ENCODE measurements at places on chromosomes 11 and 22. TPM values are rescaled to one million over a fixed set of nuclear protein-coding genes. Genes with fewer than 3 reads are reported as not detected.

The HBG1 gene
- total RNA-seq = 1.5 TPM

The DPAGT1 gene
- total RNA-seq = 64.6 TPM

The GGTLC2 gene
- not detected for total RNA-seq

DNA sequence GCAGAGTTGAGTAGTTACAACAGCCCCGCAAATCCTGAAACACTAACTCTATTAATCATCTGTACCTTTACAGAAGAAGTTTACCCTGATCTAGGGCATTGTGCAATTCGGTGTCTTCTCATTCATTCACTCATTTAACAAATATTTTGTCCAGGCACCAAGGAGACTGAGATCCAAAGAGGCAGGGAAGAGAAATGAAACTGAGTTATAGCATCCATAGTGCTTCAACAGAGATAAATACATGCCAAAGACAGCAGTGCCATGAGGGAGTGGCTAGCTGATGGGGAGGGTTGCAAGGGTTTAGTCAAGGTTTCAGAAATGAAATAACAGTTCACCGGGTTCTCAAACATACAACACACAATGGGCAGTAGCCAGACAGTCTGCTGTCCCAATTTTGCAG, 40.2 kb upstream of the MTNR1B start:
- H3K27me3 ChIP-seq = peaks cover 4% of the 10 kb centered on the region
- no peak overlapping the region for H3K27ac ChIP-seq
- H3K36me3 ChIP-seq = peaks cover 27% of the 10 kb centered on the region
- H3K4me3 ChIP-seq = no peak overlapping the region

GRCh38 chr11:70018816-70019215, 59.3 kb upstream of the ANO1 start:
- DNase-seq = no peak
- H3K27ac ChIP-seq = no peak overlapping the region
- H3K4me1 ChIP-seq = no peaks in the 10 kb centered on the region
- no peak overlapping the region for H3K4me3 ChIP-seq

GRCh38 chr22:17366830-17367229, 2.4 kb upstream of the CECR2 start:
- no peaks in the 10 kb centered on the region for H3K36me3 ChIP-seq
- H3K4me3 ChIP-seq = peak overlapping the region; percentile 78
- peak overlapping the region; percentile 79 for H3K27ac ChIP-seq

DNA sequence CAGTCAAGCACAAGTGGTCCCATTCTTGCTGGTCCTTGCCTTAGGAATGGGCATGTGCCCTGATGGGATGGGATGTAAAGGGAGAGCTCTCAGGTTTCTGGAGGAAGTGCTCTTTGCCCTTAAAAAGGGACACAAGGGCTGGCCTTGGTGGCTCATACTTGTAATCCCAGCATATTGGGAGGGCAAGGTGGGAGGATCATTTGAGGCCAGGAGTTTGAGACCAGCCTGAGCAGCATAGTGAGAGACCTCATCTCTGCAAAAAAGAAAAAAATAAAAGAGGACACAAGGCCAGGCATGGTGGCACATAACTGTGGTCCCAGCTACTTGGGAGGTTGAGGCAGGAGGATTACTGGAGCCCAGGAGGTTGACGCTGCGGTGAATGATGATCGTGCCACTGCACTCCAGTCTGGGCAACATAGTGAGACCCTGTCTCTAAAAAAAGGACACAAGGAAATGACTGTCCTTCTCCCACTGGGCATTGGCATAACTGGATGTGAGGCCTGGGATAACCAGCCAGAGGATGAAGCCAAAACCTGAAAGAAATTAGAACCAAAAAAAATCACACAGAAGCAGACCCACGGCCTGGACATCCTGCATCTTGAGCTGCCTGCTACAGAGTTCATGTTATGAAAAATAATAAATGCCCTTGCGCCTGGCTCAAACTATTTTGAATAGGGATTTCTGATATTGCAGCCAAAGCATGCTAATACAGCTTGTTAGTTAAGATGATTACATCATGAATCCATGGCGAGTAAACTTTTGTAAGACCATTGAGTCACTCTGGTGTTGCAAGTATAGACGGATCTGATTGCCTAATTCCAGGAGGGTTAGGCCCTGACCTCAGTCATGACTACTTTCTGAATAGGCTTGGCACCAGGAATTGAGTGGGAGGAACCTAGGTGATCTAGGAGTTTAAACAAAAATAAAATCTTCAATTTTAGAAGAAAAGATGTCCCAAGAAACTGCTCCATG, 12.9 kb upstream of the CRKL start:
- H3K27ac ChIP-seq = no peak overlapping the region
- DNase-seq = no peak
- no peak overlapping the region for H3K4me3 ChIP-seq
- H3K4me1 ChIP-seq = no peaks in the 10 kb centered on the region
- H3K27me3 ChIP-seq = no peaks in the 10 kb centered on the region

DNA sequence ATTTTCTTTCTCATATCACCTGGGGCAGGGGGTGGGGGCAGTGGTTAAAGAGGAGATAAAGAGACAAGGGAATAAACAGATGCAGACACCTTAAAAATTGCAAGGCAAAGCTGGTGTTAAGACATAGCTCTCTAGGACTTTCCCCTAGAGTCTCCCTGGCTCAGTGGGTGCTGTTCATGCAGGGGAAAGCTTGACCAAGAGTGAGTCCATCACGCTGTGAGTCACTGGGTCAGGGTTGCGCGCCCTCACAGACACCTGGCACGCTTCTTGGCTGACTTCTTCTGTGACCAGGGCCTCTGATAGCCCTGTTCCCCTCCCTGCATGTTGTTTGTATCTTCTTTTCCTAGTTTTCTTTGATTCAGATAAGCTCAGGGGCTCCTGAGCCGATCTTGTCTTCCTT, 31.9 kb downstream of the COMMD9 start:
- H3K4me1 ChIP-seq = peaks cover 5% of the 10 kb centered on the region
- no peak for DNase-seq
- no peak overlapping the region for H3K27ac ChIP-seq
- peaks cover 5% of the 10 kb centered on the region for H3K36me3 ChIP-seq

DNA sequence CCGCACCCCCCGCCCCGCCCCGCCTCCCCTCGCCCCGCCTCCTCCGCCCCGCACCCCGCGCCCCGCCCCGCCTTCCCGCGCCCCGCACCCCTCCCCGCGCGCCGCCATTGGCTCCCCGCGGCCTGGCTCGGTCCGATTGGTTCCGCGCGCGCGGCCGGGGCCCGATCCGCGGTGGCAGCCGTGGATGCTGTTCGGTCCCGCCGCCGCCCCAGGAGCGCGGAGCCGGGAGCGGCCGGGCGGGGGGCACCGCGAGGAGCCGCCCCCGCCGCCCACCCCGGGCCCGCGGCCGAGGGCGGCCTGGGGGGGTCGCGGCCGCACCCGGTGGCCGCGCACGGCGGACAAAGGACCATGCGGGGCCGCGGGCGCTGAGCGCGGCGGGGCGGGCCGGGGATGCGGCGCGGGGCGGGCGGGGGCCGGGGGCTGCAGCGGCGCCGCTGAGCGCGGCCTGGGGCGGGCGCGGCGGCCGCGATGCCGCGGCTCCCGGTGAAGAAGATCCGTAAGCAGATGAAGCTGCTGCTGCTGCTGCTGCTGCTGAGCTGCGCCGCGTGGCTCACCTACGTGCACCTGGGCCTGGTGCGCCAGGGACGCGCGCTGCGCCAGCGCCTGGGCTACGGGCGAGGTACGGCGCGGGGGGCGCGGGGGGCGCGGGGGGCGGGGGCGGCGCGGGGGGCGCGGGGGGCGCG, at the start of gene B4GALNT4:
Gene B4GALNT4, plus strand, starts transcription at position 164 of the 683 bp plus-strand sequence. Its CDS starts 305 bp downstream, at position 469.
- peak; percentile 40 for DNase-seq
- H3K36me3 ChIP-seq = peaks cover 19% of the 10 kb centered on the region
- H3K27ac ChIP-seq = peak within 1 kb of the TSS; percentile 87

- no peaks in the 10 kb centered on the region for H3K27me3 ChIP-seq
- H3K36me3 ChIP-seq = no peaks in the 10 kb centered on the region
Measured at GRCh38 chr11:84249344-84250135, 963.4 kb upstream of the CCDC90B start.

DNA sequence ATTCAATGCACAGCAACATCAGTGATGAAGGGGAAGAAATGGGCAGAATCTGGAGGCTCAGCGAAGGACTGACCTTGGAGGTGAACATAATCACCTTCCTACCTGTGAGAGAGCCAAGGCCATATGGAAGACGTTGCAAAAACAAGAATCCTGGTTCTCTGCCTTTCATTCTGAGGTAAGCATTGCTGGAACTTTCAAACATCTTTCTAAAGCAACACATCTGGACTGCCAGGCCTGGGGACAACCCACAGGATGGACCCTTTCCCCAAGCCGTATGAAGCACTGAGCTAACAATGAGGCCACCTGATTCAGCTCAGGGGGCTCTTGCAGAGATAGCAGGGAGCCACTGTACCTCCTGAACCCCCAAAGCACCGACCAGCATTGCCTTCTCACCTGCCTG, 70.5 kb downstream of the ETS1 start:
- H3K27ac ChIP-seq = no peak overlapping the region
- DNase-seq = no peak
- H3K4me3 ChIP-seq = no peak overlapping the region
- no peaks in the 10 kb centered on the region for H3K36me3 ChIP-seq
- peaks cover 60% of the 10 kb centered on the region for H3K4me1 ChIP-seq

DNA sequence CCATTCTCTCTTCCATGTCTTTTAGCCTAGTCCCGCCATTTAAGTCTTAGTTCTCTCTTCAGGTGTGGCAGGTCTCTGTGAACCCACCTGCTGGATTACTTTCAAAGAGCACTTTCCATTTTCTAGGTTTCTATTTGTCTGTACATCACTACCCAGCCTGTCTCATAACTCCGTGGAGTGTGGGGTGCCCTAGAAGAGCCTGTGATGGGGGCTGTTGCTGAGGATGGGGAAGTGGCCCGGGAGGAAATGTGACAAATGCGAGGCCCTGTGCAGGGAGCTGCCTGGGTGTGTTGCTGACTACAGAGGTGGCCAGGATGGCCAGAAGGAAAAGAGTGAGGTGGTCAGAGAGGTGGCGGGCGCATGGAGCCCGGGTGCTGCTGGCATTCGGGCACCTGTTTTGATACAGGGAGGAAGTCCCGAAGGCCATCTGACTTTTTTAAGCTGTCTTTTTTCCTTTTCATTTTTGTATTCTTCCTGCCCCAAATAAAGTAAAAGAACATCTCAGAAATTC, 10.7 kb downstream of the DGCR8 start:
- no peak overlapping the region for H3K4me3 ChIP-seq
- no peaks in the 10 kb centered on the region for H3K4me1 ChIP-seq
- H3K27ac ChIP-seq = no peak overlapping the region
- peaks cover 94% of the 10 kb centered on the region for H3K36me3 ChIP-seq
- DNase-seq = no peak

DNA sequence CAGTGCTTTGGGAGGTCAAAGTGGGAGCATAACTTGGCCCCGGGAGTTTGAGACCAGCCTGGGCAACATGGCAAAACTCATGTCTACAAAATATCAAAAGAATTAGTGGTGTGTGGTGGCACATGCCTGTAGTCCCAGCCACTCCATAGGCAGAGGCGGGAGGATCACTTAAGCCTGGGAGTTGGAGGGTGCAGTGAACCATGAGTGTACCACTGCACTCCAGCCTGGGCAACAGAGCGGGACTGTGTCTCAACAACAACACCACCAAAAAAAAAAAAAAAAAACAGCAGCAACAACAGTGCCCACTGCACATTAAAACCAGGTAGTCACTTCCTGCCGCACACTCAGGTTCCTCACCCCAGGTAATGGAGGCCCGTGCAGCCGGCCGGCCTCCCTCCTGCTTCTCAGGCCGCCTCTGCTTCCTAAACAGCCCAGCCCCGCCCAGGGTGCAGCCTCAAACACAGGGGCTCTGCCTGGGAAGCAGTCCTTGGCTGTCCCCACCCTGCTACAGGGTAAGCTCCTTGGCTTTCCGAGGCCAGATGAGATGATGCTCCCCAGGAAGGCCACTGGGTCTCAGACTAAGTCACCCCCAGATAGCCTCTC, 318.3 kb downstream of the SHANK2 start:
- H3K4me1 ChIP-seq = peaks cover 7% of the 10 kb centered on the region
- DNase-seq = no peak
- peaks cover 31% of the 10 kb centered on the region for H3K36me3 ChIP-seq
- H3K4me3 ChIP-seq = no peak overlapping the region
- no peak overlapping the region for H3K27ac ChIP-seq
- H3K27me3 ChIP-seq = no peaks in the 10 kb centered on the region

DNA sequence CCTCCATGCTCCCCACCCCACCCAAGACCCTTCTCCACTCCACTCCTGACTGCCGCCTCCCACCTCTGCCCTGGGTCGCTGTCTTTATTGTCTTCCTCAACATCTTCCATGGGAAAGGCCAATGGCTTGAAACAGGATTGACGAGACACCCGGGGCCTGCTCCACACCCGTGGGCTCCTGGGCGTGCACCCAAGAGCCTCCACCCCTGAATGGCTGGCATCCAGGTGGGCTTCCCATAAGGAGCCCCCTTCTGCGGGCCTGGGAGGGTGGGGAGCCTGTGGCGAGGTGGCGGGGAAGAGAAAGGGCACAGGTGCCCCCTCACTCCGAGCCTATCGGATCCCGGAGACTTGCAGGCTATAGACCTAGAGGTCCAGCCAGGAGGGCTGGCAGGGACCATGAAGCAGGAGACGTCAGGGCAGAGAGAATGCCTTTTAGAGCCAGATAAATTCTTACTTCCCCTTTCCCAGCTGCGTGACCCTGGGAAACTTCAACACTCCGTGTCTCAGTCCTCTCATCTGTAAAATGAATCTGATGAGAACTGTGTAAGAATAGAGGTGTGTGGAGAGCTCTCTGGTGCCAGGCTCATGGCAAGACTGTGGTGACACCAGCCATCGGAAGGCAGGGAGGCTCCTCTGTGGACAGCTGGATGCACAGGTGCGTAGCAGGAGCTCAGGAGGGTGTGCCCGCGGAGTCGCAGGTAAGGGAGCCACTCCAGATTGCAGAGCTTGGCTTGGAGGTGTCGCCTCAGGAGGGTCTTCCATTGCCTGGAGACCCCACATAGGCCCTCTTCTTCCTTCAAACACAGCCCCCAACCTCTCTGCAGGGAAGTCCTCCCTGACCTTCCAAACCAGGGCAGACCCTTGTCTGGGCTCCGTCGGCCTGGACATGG, 53.9 kb downstream of the SMIM38 start:
- peak overlapping the region; percentile 41 for H3K27ac ChIP-seq
- no peak overlapping the region for H3K4me3 ChIP-seq
- H3K27me3 ChIP-seq = peaks cover 3% of the 10 kb centered on the region
- no peaks in the 10 kb centered on the region for H3K36me3 ChIP-seq

- H3K4me3 ChIP-seq = no peak overlapping the region
- DNase-seq = no peak
- no peak overlapping the region for H3K27ac ChIP-seq
- no peaks in the 10 kb centered on the region for H3K4me1 ChIP-seq
- no peaks in the 10 kb centered on the region for H3K27me3 ChIP-seq
- no peaks in the 10 kb centered on the region for H3K36me3 ChIP-seq
Measured at GRCh38 chr11:34997952-34998528, 81.6 kb downstream of the PDHX start.
